T-helper 1 cell treated with Interleukin-12 subunit alpha and Interleukin-12 subunit beta and Interleukin-4 antibody, amounts not matched to agents 30 ng/mL and 1 ng/mL, for 36 hours (primary cell): ENCODE measurements at places on chromosomes 3 and 15. TPM values are rescaled to one million over a fixed set of nuclear protein-coding genes. Genes with fewer than 3 reads are reported as not detected.

CEP152 gene
- total RNA-seq: 21.4 and 25.0 TPM in 2 replicates

GHSR gene
- not detected in 2 replicates for total RNA-seq

DNAJA4 gene
- total RNA-seq: 38.9 and 39.7 TPM in 2 replicates

SLC24A5 gene
- total RNA-seq: not detected in 2 replicates

PPARG gene
- 0.91 and 0.95 TPM in 2 replicates for total RNA-seq

CTXND1 gene
- total RNA-seq: not detected in 2 replicates

ARGFX gene
- not detected in 2 replicates for total RNA-seq

HTR3E gene
- not detected in 2 replicates for total RNA-seq

IGSF10 gene
- total RNA-seq: not detected in 2 replicates

SENP8 gene
- total RNA-seq: 0.93 and 1.0 TPM in 2 replicates

UBA7 gene
- total RNA-seq: 272 and 275 TPM in 2 replicates

CSPG4 gene
- not detected in 2 replicates for total RNA-seq

CLCN2 gene
- total RNA-seq: 3.7 and 4.9 TPM in 2 replicates
